DMS 273 treated with DMSO at 0.1 percent for 48 hours (cell line): ENCODE measurements at places on chromosomes 3 and 15.

DNA sequence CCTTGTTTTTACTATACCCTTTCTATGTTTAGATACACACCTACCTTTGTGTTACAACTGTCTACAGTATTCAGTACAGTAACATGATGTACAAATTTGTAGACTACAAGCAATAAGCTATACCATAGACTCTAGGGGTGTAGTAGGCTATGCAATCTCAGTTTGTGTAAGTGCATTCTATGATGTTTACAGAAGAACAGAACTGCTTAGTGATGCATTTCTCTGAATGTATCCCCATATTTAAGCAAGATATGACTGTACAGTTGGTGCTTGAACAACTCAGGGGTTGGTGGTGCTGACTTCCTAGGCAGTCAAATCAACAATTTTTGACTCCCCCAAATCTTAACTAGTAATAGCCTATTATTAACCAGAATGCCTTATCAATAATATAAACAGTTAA is 467.1 kb upstream of the TGFBR2 start:
- DNase-seq = no peak

DNA sequence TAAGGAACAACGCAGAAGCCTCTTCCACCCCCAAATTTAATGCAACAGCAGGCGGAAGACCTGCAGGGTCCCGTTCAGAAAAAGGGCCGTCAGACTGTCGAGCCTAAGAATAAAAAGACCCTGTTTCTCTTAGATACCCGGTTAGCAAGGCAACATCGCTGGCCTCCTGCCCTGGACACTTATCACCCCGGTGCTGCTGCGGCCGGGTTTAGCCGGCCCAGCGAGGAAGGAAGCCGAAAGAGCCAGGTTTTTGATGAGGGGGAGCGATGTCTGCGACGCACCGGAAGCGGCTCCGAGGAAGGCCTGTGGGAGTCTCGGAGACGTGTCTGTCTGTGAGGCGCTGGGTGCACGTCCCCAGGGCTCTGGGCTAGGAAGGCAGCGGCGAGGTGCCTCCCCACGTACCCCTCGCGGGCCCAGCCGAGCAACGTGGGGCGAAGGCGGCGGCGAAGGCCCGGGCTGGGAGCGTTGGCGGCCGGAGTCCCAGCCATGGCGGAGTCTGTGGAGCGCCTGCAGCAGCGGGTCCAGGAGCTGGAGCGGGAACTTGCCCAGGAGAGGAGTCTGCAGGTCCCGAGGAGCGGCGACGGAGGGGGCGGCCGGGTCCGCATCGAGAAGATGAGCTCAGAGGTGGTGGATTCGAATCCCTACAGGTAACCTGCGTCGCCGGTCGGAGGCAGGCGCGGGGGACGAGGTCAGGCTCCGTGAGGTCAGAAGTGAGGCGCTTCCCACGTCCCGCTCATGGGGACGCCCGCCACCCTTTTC is at the start of gene UBA5:
UBA5 (plus strand) TSS at position 278 of the 759 bp plus-strand sequence; CDS start at position 487, 209 bp downstream.
- DNase-seq = peak; percentile 60

DNA sequence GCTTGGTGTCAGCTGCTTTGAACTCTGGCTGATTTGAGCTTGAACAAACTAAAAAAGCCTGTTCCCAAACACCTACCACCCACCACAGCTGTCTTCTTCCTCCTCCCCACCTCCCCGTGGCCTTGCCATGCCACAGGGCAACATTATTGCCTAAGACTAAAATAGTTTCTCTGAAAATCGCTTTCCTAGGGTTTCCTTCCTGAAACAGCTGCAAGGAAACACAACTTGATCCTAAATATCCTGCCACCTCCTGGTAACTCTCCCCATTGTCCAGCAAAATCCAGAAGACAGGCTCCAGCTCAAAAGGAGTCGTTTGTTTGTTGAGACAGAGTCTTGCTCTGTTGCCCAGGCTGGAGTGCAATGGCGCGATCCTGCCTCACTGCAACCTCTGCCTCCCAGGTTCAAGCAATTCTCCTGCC is 193.9 kb upstream of the TPM1 start:
- DNase-seq = no peak

GRCh38 chr3:94626573-94626972 is 563.7 kb downstream of the NSUN3 start:
- DNase-seq = no peak

GRCh38 chr3:138774529-138775253 is 60.0 kb downstream of the PIK3CB start:
- DNase-seq = peak; percentile 95

GRCh38 chr3:27713435-27714145 is 8.5 kb downstream of the EOMES start:
- no peak for DNase-seq

DNA sequence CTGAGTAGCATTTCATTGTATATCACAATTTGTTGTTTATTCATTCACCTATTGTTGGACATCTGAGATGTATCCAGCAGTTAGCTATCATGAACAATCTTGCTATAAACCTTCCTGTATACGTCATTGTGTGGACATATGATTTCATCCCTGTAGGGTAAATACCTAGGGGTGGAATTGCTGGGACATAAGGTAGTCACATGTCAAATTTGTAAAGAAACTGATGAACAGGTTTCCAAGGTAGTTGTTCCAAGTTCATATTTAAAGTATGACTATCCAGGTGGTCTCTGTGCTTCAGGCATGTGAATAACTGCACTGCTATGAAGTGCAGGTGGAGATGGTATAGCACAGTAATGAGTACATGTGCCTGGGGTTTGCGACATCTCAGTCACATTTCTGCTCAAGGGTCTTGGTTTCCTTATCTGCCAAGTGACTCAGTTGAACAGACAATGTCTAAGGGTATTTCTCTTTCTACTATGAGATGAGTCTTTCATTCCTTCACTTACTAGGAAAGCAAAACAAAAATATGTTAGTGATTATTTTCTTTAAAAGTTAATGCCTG is 229.0 kb upstream of the HES1 start:
- no peak for DNase-seq

DNA sequence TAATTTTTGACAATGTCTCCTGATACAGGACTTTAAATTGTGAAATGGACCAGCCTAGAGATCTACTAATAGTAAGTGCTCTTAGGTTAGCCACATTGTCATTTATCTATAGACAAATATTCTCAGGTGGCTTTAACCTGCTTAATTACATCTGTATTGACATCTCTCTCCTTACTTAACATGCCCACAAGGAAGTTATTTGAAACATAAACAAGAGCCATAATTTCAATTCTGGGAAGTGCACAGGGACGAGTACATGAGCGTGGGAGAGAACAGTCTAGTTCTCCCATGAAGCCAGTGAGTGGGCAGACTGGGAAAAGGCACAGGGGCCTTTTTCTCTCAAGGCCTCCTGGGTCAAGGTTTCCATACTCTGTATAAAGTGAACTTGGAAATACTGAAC is 54.2 kb downstream of the NEK10 start:
- no peak for DNase-seq

- no peak for DNase-seq
These were observed 87.8 kb downstream of the COL6A6 start for GRCh38 chr3:130604806-130605205.

GRCh38 chr3:67361323-67361722 is 293.1 kb downstream of the SUCLG2 start:
- DNase-seq = no peak

- DNase-seq = no peak
These were observed 1.6 kb upstream of the TTLL3 start for GRCh38 chr3:9808345-9809037.

DNA sequence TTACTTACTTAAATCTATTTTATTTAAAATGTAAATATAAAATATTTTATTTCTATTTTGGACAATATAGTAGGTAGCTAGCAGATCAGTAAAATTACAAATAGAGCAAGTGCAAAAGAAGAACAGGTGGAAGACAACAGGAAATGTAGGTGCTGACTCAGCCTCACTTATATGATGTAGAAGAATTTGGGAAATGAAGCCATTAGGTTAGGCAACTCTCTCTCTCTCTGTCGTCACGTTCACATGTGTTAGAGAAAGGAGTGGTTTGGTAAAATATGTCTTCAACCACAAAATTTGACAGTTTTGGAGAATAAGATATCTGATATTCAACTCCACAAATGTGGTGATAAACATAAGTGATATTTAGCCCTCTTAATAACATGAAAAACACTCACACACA is 532.5 kb upstream of the KCNMB2 start:
- no peak for DNase-seq

DNA sequence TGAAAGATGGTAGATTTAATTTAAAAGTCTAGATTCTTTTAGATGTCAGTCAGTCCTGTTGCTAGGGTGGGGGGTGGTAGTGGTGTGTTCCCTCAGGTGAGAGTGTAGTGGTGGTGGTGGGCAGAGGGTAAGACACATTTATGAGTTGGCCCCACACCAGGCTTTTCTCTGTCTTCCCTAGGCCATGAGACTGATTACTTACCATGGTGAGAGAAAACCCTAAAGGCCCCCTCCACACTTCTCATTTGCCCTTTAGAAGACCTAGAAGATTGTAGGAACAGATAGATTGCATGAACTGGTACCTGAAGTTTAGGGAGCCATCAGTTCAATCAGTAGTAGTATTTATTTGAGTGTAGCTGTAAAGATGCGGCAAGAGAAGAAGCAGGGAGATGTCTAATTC is 20.9 kb downstream of the FNDC3B start:
- DNase-seq = no peak

DNA sequence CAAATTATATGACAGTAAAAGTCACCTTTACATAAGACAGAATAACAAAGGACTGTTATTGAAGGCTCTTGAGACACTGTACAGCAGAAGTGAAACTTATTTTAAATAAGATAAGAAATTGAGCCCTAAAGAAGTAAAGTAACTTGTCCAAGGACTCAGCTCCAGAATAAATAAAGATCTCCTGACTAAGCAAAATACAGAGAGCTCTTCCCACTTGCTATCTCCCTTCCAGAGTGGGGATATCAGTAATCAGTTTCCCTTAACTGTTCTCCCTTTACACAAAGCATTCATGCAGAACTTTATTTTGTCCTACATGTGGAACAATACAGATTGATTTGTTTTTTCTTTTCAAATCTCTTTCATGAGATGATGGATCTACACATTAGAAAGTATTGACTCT is 129.5 kb upstream of the BHLHE40 start:
- DNase-seq = no peak

DNA sequence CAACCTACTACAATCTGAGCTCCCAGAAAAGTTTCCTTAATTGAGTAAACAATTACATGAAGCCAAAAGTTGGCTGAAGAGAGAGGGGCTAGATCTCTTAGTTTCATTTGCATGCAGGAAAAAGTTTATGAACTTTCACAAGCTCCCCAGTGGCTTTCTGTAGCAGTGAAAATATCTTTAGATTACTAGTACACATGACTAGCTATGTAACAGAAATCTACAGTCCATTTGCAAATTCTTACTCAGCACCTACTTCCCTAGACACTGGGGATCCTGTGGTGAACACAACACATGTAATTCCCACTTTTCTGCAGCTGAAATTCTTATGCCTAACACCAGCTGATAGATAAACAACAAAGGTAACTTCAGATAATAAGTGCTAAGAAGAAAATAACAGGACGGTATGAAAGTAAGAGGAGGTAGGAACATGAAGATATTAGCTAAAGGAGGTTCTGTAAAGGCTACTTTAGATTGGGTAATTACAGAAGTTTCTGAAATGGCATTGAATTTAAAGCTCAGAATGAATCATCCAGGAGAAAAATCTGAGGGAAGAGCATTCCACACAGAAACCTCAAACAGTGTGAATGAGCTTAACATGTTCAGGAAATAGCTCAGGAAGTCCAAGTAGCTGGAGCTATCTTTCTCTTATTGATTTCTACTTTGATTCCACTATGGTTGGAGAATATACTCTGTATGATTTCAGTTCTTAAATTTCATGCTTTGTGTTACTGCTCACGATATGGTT is 204.8 kb downstream of the MAGI1 start:
- DNase-seq = no peak

- no peak for DNase-seq
These were observed 16.2 kb downstream of the CPA3 start for GRCh38 chr3:148881286-148881685.

DNA sequence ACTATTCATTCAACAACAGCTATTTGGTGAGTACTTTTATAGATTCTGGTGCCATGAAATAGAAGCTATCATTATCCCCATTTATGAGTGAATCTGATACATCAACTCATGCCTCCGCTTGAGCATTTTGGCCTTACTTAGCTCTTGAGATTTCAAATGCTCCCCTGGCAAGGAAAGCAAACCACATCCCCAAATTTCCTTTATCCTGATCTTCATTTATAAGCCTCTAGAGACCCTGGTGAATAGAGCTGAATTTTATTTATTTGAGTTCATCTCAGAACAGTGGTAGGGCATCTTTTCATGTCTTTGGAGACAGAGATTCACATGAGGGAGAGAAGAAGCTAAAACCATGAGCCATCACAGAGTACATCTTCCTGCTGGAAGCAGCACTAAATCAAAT is 317.2 kb downstream of the SLC9A9 start:
- DNase-seq = no peak

- no peak for DNase-seq
These were observed 71.0 kb downstream of the TCF12 start for GRCh38 chr15:56989411-56989924.

GRCh38 chr3:109685084-109686079 is 348.0 kb upstream of the DPPA4 start:
- DNase-seq = no peak

DNA sequence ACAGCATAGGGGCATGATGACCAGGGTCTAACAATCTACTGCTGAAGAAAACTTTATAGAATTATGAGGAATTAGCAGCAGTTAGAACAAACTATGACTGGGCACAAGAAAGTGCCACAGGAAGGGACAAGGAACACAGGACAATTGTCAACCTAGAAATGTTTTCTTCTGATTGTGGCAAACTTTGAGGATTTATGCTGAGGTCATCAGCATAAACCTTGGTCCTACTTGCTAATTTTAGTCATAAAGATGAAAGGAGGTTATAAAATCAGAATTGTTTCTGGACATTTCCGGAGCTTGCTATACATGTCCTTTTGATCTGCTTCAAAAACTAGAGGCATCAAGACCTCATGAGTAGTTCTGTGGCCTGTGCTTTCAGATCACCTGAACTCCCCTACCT is 446.6 kb upstream of the THBS1 start:
- DNase-seq = no peak

DNA sequence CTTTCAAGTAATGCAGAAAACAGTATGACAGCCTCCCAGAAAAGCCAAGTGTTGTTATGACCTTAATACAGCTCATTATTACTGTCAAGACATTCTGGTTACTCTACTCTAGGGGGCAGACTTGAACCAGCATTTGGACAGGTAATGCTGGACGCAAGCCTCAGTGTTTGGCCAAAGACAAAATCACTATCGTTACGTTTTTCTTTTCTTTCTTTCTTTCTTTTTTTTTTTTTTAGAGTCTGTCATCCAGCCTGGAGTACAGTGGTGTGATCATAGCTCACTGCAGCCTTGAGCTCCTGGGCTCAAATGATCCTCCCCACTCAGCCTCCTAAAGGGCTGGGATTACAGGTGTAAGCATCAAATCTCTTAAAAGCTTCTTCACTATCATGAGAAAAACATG is 29.4 kb upstream of the TMEM45A start:
- peak; percentile 43 for DNase-seq

GRCh38 chr3:118548434-118548833 is 486.2 kb downstream of the IGSF11 start:
- no peak for DNase-seq
